Effector CD4-positive, alpha-beta T cell (primary cell): ENCODE measurements at places on chromosomes 4 and X.
A peak's percentile ranks its signal among the peaks of the same experiment; 100 is the strongest.

DNA sequence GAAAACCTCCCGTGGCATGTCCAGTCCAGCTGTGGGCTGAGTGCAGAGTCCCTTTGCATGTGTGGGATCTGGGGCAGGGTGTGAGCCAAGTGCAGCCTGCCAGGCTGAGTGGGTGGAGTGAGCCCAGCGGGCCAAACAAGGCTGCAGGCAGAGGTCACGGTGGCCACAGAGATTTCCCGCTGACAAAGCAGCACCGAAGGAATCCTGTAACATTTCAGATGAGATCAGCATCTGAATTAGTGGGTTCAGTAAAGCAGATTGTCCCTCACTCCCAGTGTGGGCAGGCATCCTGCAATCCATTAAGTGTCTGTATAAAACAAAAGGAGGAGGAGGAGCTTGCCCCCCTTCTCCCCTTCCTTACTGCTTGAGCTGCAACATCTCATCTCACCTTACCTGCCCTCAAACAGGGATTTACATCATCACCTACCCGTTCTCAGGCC is 324.4 kb downstream of the FAT4 start:
- DNase-seq: no peak

- no peak for DNase-seq
Measured at GRCh38 chr4:81922313-81922712, 450.6 kb upstream of the RASGEF1B start.

DNA sequence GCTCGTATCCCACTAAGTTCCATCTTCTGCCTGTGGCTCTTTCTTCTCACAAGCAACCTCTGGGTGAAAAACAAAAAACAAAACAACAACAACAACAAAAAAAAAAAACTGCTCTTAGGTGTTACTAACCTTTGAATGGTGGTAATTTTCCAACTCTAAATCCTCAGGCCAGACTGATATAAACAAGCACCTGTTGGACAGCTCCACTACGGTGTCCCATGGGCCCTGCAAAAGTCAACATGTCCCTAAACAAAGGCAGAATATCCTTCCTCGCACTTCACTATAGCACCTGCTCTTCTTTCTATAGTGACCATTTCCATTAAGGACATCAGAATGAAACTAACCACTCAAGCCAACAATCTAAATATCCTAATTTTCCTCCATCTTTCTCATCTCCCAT is 54.6 kb upstream of the PARM1 start:
- DNase-seq: no peak

- DNase-seq: no peak
Measured at GRCh38 chr4:17448689-17449088, 63.2 kb downstream of the QDPR start.

- no peak for DNase-seq
Measured at GRCh38 chr4:14856062-14856933, 146.0 kb upstream of the CPEB2 start.

- no peak for DNase-seq
Measured at GRCh38 chr4:18803781-18804180, 782.2 kb upstream of the LCORL start.

GRCh38 chrX:12903646-12904045 is 2.8 kb upstream of the TLR8 start:
- DNase-seq: no peak

- DNase-seq: no peak
Measured at GRCh38 chrX:139759637-139760036, 51.7 kb upstream of the MCF2 start.

GRCh38 chr4:67549123-67549522 is 3.8 kb upstream of the CENPC start:
- DNase-seq: no peak

- no peak for DNase-seq
Measured at GRCh38 chr4:41432881-41433280, 105.1 kb upstream of the LIMCH1 start.

DNA sequence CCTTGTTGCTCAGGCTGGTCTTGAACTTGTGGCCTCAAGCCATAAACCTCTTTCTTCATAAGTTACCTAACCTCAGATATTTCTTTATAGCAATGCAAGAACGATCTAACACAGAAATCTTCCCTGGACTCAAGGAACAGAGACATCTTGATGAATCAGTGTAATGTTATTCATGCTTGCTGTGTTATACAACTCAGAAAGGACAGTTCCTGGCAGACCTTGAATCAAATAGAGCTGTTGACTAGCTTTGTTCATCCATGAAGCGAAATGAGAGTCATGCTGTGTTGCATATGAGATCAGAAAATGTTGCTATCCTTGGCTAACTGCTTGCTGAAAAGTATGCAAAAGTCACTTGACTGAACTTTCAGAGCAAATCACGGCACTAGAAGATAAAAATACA is 72.6 kb upstream of the ARHGAP24 start:
- DNase-seq: no peak

GRCh38 chr4:183765251-183765911 is 106.3 kb downstream of the TRAPPC11 start:
- DNase-seq: no peak

GRCh38 chr4:158527516-158527915 is 5.8 kb downstream of the RXFP1 start:
- no peak for DNase-seq

- DNase-seq: no peak
Measured at GRCh38 chrX:148905400-148905799, 405.0 kb downstream of the AFF2 start.

DNA sequence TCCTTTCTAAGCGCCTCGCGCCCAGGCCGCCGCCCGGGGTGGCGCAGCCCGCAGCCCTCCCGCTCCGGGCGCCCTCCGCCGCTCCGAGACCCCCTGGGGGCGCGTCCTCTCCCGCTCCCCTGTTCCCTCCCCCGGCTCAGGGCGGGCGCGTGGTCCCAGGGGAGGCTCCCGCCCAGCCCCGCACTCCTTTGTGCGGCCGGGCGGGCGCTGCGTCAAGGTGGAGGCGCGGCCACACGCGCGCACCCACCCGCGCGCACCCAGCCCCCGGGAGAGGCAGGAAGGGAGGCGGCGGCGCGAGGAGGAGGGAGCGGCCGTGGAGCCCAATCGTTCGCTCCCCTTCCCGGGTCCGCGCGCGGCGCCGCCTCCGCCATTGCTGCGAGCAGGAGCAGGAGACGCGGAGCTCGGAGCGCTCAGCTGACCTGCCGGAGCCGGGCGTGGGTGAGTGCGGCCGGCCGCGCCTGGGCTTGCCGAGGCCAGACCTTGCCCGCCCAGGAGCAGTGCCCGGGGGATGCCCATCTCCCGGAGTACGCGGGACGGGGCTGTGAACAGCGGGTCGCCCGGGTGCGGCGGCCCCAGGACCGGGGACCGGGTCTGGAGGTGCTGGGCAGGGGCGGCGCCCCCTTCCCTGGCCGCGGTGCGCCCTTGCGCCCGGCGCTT is at the start of gene NSG1:
Gene NSG1, plus strand, starts transcription at position 367 of the 657 bp plus-strand sequence. CDS start 528 bp downstream, outside the sequence.
- no peak for DNase-seq

GRCh38 chr4:28508636-28509035 is 1648.0 kb downstream of the STIM2 start:
- no peak for DNase-seq

DNA sequence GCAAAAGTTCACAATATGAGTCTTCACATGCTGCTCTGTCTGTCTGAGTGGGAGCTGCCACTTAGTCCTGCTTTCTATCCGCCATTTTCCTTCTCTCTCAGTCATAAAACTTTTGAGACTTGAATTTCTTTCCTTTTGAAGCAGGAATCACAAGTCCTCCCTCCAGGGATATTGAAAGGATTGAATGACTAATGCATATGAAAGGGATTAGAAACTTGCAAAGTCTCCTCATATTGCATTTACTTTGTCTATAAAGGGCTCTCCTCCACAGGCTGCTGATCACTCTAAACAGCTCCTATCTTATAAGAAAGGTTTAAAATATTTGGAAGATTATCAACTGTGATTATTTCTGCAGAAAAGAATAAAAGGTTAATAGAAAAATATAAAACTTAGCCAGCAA is 879.1 kb downstream of the ARAP2 start:
- DNase-seq: no peak

DNA sequence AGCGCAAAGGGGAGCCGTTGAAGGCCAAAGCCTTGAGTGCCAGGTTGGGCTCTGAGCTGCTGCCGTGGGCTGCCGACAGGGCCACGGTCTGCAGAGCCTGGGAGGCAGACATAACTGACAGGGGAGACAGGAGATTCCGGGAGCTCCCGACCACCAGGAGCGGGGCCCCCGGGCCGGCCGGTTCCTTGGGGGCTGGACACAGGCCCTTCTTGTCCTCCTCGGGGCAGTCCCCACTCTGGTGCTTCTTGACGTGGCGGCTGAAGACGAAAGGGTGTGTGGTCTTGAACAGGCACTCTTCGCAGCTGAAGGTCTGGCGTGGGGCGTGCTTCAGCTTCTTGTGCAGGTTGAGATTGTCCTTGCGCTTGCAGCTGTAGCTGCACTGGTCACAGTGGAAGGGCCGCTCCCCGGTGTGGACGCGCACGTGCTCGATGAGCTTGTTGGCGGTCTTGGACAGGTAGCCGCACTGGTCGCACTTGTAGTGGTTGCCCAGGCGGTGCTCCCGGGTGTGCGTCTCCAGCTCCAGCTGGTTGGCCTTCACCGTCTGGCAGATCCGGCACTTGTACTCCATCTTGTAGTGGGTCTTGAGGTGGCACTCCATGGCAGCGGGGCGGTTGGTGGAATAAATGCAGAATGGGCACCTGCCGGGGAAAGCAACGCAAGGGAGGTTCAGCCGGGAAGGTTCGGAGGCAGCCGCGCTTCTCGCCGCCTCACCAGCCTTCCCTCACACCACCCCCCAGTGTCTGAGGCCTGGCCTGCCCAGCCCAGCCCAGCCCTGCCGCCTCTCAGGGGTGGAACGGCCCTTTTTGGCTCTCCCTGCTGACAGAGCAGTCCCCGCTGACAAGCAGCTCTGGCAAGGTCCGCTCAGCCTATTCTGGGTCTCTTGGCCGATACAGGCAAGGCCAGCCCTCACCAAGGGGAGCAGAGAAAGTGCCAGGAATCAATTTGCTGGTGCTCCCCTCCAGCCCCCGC is 81.3 kb downstream of the C4orf51 start:
- no peak for DNase-seq

DNA sequence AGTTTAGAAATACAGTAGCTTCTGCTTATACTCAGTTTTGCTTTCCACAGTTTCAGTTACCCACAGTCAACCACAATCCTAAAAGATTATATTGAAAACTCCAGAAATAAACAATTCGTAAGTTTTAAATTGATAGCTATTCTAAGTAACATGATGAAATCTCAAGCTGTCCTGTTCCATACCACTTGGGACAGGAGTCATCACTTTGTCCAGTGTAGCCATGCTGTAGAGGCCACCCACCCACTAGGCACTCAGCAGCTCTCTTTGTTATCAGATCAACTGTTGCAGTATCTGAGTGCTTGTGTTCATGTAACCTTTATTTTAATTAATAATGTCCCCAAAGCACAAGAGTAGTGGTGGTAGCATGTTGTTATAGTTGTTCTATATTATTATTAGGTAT is 117.5 kb upstream of the IQCM start:
- no peak for DNase-seq

DNA sequence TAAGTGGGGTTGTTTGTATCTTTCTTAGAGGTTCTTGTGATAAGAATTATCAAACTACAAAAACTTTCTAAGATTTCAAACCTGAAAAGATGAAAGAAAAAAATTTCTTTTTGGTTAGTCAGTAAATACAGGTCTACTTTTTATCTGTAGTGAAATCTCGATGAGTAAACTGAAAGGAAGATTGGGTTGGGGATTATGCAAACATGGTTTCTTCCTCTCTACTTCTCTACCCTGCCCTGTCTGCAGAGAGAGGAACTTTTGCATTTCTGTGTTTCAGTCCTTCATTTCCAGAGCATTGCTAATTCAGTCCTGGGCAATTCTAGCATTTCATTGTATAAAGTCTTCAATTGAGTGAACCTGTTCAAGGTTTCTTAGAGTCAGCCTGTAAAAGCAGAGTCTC is 51.6 kb upstream of the IL2 start:
- DNase-seq: no peak

DNA sequence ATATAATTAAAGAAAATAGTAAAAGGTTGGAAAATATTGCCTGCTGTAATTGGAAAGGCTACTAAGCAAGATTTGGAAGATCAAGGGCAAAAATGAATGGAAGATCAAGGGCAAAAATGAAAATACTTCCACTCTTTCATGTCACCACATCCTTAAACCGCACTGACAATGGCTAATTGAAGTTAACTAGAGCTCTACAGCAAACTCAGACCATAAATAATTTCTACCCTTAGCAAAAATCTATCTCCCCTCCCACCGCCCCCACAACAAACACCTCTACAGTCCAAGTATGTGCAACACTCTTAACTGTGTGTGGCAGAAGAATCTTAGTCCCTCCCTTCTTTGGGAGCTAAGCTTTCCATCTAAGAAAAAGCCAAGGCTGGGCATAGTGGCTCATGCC is 27.1 kb downstream of the ATP11C start:
- no peak for DNase-seq

- no peak for DNase-seq
Measured at GRCh38 chr4:11616856-11617255, 188.2 kb upstream of the HS3ST1 start.

DNA sequence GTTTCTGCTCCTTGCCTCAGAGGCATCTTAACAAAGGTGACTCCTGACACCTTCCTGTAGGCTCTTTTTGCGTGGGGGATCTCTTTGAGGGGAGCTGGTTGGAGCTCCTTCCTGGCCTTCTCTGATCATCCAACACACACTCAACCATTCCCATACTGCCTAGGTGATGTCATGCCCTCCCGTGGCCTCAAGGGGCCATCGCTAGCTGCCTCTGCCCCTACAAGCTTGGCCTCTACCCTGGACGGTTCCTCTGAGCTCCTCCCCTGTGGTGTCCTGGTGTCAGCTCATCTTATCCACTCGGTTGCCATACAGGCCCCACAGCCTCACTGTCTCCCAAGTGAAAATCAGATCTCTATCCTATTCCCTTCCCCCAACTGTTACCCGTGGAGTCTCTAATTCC is 13.7 kb upstream of the ZNF185 start:
- DNase-seq: no peak

DNA sequence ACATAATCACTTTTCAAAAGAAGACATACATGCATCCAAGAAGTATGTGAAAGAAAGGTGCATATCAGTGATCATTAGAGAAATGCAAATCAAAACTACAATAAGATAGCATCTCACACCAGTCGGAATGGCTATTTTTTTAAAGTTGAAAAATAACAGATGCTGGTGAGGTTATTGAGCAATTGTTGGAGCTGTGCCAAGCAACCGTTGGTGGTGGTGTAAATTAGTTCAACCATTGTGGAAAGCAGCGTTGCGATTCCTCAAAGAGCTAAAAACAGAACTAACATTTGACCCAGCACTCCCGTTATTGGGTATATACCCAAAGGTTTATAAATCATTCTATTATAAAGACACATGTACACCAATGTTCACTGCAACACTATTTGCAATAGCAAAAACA is 14.2 kb downstream of the COX7B2 start:
- DNase-seq: no peak

GRCh38 chrX:37825215-37825842 is 22.0 kb downstream of the DYNLT3 start:
- DNase-seq: peak; percentile 39

- no peak for DNase-seq
Measured at GRCh38 chr4:26887143-26887542, 26.5 kb downstream of the STIM2 start.

GRCh38 chr4:145937971-145938611 is 532 bp downstream of the ZNF827 start:
- peak; percentile 30 for DNase-seq

DNA sequence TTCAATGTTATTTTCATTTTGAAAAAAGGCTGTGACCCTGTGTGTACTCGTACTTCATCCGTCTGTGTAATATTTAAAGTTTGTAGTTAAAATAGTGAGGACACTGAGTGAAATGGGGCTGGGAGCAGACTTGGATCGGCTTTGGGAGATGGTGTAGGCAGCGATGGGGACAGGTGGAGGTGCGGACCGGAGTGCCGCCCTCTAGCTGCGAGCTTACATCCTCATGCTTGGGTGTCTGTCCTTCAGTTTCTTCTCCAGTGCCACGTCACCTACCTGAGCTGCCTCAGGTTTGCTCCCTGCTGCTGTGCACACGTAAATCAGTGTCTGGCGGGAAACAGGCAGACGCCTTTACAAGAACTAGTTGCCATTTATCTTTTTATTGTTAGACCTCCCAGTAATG is 146.1 kb downstream of the GPR143 start:
- no peak for DNase-seq
